ENCODE measurements at places on chromosomes 6 and 20.

DNA sequence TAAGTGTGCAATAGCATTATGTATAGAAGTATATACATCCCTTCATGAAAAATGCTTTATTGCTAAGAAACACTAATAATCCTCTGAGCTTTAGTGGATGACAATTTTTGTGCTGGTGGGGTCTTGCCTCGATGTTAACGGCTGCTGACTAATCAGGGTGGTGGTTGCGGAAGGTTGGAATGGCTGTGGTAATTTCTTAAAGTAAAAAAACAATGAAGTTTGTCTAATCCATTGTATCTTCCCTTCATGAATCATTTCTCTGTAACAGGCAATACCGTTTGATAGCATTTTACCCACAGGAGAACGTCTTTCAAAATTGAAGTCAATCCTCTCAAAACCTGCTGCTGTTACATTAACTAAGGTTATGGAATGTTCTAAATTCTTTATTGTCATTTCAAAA lies 816.5 kb upstream of the GJE1 start:
- no peaks in the 10 kb centered on the region for H3K27me3 ChIP-seq
- H3K4me3 ChIP-seq, result no peak overlapping the region
- DNase-seq, result no peak
- H3K27ac ChIP-seq, result no peak overlapping the region

DNA sequence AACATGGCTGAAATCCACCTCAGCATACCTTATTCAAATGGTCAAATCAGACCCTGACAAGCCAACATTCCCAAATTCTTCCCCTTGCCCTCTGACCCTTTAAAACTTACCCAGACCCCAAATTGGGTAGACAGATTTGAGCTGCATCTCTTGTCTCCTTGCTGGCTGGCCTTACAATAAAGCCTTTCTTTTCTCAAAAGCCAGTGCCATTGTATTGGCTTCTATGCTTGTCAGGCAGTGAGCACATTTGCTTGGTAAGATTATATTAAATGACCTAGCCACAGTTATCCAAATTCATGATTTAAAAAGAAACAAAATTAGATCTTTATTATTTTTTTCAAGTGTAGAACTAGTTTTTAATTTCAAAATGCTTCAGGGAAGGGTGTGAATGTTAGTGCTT lies 67.8 kb upstream of the FAM83B start:
- no peak overlapping the region for H3K4me3 ChIP-seq
- H3K27ac ChIP-seq, result no peak overlapping the region
- DNase-seq, result no peak
- H3K27me3 ChIP-seq, result no peaks in the 10 kb centered on the region

GRCh38 chr20:4299773-4300172 lies 284.4 kb upstream of the RNF24 start:
- H3K4me3 ChIP-seq, result no peak overlapping the region
- H3K36me3 ChIP-seq, result no peaks in the 10 kb centered on the region
- peaks cover 30% of the 10 kb centered on the region for H3K27me3 ChIP-seq
- H3K27ac ChIP-seq, result no peak overlapping the region
- no peaks in the 10 kb centered on the region for H3K4me1 ChIP-seq
- no peak for DNase-seq

GRCh38 chr6:19587238-19587942 lies 249.8 kb upstream of the ID4 start:
- no peak for DNase-seq
- no peaks in the 10 kb centered on the region for H3K36me3 ChIP-seq
- no peaks in the 10 kb centered on the region for H3K4me1 ChIP-seq

DNA sequence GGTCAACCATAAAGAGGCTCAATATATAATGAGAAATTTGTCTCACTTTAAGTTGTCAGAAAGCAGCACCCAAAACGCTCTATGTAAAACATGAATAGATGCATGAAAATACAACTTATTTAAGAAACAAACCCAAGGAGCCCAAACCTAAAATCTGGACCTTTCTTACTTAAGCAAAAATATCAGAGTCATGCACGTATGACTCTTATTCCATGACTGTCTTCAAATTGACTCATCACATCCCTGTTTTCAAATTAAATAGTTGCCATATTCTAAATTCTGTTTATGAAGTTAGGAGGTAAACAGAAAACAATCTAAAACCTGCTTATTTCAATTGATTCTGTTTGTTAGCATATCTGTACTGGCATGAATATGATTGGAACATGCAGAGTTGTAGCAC lies 42.1 kb downstream of the ANKRD6 start:
- 0 out of 2 replicates have a peak overlapping the region, but pooled peaks have one; percentile 5 for H3K4me3 ChIP-seq
- H3K27ac ChIP-seq, result no peak overlapping the region
- H3K36me3 ChIP-seq, result no peaks in the 10 kb centered on the region
- no peak for DNase-seq

DNA sequence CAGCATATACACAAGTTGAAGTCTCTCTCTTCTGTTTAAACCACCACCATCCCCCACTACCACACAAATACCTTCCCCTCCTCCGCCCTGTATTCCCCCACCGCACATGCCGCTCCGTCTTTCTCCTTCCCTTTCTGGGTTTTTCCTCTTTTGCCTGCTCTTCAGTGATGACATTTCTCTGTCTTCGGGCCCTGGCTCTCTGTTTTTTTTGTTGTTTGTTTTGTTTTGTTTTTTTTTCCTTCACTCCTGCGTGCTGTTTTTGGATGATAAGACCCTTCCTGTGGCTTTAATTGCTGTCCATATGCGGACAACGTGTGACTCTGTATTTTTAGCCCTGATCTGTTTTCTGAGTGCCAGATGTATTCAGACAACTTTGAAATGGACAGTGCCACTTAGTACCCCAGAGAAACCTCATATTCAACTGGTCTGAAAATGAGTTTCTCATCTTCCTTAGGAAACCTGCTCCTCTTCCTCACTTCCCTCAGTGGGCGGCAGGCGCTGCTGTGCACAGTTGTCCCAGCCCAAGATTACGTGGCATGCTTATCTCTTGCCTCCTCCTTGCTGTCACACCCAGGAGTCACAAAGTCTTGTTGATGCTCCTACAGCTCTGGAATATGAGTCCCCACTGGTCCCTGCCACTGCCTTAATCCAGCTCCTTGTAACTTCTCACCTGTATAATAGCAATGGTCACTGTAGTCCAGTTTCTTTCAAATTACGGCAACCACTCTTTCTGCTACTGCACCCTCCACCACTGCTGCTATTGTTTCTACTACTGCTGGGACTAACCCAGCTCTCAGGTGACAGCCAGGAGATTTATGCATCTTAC lies 8.2 kb downstream of the PPP1R14C start:
- no peak for DNase-seq
- no peak overlapping the region for H3K4me3 ChIP-seq
- H3K27ac ChIP-seq, result no peak overlapping the region
- no peaks in the 10 kb centered on the region for H3K36me3 ChIP-seq
- H3K27me3 ChIP-seq, result peaks cover 9% of the 10 kb centered on the region
- no peaks in the 10 kb centered on the region for H3K4me1 ChIP-seq

Data from DND-41 (cell line).